ENCODE measurements at places on chromosomes 12 and 14. TPM values are rescaled to one million over a fixed set of nuclear protein-coding genes. Genes with fewer than 3 reads are reported as not detected.

Gene C12orf56
- not detected for total RNA-seq

Gene SELPLG
- 0.74 TPM for total RNA-seq

Gene MGST1
- total RNA-seq = 246 TPM

Gene POTEG
- not detected for total RNA-seq

Gene CFAP251
- total RNA-seq = 3.9 TPM

Gene TAS2R46
- total RNA-seq = not detected

Gene KCNA5
- not detected for total RNA-seq

Gene ARHGEF25
- total RNA-seq = 15.6 TPM

Gene SMOC1
- 2.2 TPM for total RNA-seq

Gene TRPV4
- total RNA-seq = 2.5 TPM

Gene EPYC
- total RNA-seq = 0.67 TPM

Gene BEST3
- not detected for total RNA-seq

Gene REP15
- 0.89 TPM for total RNA-seq

Gene CACNA1C
- total RNA-seq = 0.74 TPM

Gene KLHL33
- 0.50 TPM for total RNA-seq

Gene GPRC5D
- total RNA-seq = not detected

Gene PTPRQ
- 0.59 TPM for total RNA-seq

Gene CD4
- 5.2 TPM for total RNA-seq

Gene PIWIL1
- total RNA-seq = not detected

Gene NTN4
- total RNA-seq = 3.6 TPM

Gene TMEM52B
- 2.5 TPM for total RNA-seq

Gene CLEC1B
- not detected for total RNA-seq

Gene P2RX2
- not detected for total RNA-seq

Gene AKAP5
- total RNA-seq = 0.17 TPM

Gene KRT2
- not detected for total RNA-seq

Gene AQP2
- not detected for total RNA-seq

Gene FOXN4
- total RNA-seq = not detected

Gene CCDC175
- not detected for total RNA-seq

Gene OR4K14
- total RNA-seq = not detected

Gene HOXC6
- 0.89 TPM for total RNA-seq

Gene CAPS2
- 0.50 TPM for total RNA-seq

Gene AQP5
- not detected for total RNA-seq

Gene EML5
- total RNA-seq = not detected

Gene SOCS2
- 63.2 TPM for total RNA-seq

Gene TAS2R43
- total RNA-seq = not detected

Gene PRKD1
- 6.4 TPM for total RNA-seq

Gene FGF23
- total RNA-seq = not detected

Gene ASIC1
- total RNA-seq = 1.5 TPM

All from bronchus fibroblast of lung (primary cell).